Activated T-helper 9 cell treated with anti-CD3 and anti-CD28 coated beads, Interleukin-2, amount 50 U/mL, for 16 hours (primary cell): ENCODE measurements at places on chromosomes 4 and X.

GRCh38 chr4:138867404-138867803 is 148.2 kb upstream of the NOCT start:
- no peak for DNase-seq

DNA sequence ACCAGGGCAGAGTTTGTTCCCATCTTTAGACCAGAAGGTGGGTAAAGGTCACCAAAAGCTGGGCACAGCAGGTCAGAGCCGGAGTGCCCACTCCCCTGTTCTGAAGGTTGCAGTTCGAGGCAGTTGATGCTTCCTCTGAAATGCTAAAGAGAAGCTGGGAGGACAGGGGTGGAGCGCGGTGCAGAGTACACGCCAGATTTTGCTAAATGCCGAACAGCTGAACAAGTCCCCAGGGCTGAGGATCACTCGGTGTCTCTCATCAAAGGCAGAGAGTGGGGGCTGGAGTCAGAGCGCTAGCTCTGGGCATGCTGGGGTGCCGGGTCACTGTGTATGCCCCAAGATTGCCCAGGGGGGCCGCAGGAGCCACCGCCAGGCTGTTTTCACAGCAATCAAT is 197.0 kb downstream of the BCOR start:
- DNase-seq, result no peak

GRCh38 chr4:182427554-182427953 is 184.4 kb downstream of the TENM3 start:
- DNase-seq, result no peak

DNA sequence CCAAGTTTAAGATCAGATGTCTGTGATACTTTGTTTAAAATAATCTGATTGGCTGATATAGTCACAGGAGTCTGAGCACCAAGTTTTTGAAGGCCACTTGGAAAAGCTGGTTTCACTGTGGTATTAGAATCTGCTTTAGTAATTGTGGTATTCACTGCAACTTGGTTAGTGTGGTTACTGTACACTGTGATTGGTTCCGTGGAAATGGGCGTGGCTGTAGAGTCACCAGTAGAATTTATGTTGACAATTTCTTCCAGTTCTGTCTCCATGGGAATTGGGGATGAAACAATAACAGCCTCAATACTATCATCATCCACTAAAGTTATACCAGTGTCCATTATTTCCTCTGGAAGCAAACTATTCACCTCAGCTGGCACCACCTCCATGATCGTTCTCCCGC is 26.2 kb downstream of the LIN54 start:
- DNase-seq, result no peak

DNA sequence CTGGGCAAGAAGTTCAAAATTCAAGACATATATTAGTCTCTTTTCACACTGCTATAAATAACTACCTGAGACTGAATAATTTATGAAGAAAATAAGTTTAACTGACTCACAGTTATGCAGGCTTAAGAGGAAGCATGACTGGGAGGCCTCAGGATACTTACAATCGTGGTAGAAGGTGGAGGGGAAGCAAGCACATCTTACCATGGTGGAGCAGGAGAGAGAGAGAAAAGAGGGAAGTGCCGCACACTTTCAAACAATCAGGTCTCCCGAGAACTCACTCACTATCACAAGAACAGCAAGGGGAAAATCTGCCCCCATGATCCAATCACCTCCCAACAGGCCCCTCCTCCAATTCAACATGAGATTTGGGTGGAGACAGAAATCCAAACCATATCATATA is 273.3 kb upstream of the RASGEF1B start:
- DNase-seq, result no peak

DNA sequence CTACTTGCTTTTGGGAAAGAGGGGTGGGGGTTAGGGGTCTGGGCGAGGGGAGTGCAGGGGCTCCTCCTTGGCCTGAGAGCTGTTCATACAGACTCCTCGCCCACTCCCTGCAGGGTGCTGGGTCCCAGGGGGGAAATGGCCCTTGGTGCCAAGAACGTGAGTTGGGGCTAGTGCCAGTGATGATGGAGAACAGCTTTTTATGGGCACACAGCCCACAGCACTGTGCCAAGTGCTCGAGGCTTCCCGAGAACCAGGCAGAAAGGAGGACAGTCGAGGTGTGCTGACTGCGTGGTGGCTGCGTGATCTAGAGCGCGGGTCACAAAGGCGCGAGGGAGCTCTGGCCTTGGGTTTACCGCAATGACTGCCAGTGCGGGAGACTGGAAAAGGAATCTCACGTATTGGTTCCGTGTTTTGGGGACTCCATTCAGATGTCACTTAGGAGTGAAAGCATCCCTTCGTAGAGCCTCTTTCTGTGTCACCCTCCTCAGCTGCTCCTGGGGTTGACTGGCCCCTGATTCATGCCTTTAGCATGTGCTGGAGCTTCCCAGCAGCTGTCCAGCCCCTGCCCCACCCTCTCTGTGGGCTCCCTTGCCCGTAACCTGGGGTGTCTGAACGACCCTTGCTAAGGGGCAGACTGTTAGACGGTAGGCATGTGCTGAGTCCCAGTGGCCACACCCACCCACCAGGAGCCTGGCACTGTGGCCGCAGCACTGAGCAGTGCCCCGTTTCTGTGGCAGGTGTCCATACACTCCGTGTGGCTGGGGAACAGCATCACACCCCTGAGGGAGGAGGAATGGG is 20.9 kb upstream of the MSANTD1 start:
- DNase-seq, result no peak

DNA sequence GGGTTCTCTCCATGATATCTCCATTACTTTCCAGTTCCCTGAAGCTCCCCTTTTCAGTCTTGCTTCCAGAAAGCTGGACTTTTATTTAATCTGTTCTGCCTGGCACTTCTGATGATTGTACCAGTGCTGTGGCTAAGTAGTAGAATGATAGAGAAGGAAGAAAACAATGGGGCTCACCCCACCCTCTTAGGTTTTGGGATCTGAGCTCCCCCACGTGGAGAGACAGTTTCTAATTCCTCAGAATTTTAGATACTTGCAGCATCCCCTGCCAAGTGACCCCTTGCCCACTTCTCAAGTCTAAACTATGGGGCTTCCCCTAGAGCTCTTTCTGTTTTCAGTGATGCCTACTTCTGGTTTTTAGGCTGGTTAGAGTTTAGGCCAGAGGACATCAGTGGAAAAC is 73.9 kb downstream of the GC start:
- DNase-seq, result no peak

GRCh38 chrX:20664774-20665173 is 398.1 kb upstream of the RPS6KA3 start:
- DNase-seq, result no peak

DNA sequence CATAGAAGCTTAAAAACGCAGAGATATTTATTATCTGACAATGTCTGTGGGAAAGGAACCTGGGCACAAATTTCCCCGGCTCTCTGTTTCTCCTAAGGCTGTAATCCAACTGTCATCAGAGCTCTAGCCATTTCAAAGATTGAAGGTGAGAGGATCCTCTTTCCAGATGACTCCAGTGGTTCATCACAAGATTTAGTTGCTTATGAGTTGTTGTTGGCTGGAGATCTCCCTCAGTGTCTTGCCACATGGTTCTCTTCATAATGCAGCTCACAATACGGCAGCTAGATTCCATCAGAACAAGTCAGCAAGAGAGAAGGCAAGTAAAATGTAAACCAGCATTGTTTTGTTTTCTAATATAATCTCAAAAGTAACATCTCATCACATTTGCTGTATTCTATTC is 369.4 kb downstream of the GASK1B start:
- DNase-seq, result no peak

GRCh38 chrX:154352466-154352865 is 22.0 kb downstream of the FLNA start:
- no peak for DNase-seq

GRCh38 chr4:80024335-80024734 is 48.7 kb downstream of the ANTXR2 start:
- no peak for DNase-seq

GRCh38 chr4:138736362-138736761 is 279.2 kb upstream of the NOCT start:
- DNase-seq, result no peak
